Cortex of kidney (tissue), 1 donor: ENCODE measurements at places on chromosomes 5 and 9.

DNA sequence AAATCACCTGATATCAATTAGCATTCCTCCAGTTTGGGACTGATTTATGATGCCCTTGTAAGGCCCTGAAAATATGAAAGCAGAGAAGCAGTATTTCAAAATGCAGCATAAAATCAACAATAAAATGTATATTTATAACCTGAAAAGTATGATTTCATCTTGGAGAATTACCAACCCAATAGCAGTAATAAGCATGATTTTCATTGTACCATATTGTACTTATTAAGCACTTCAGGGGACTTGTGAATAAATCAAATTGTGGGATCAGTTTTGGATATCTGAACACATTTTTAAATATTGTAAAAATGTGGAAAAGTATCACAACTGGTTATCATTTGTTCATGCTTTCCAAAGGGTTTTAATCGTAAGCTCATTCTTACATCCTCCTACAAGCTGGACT, 250.8 kb downstream of the DMRT2 start:
- DNase-seq: no peak

- DNase-seq: no peak
Observed at GRCh38 chr9:123686131-123686828, 243.6 kb downstream of the DENND1A start.

DNA sequence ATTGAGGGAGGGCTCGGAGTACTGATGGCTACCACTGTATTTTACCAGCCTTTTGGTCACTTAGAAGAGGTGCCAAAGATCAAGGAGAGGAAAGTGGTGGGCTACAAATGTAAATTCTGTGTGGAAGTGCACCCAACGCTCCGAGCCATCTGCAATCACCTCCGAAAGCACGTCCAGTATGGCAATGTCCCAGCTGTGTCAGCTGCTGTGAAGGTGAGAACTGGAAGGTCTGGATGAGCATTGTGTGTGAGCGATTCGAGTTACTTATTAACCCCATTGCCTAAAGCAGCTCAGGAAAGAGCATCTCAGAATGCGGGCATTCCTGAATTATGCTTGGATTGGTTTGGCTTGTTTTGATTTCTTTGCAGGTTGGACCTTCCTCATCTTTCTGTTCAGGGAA, 67.5 kb downstream of the ZNF462 start:
- no peak for DNase-seq

DNA sequence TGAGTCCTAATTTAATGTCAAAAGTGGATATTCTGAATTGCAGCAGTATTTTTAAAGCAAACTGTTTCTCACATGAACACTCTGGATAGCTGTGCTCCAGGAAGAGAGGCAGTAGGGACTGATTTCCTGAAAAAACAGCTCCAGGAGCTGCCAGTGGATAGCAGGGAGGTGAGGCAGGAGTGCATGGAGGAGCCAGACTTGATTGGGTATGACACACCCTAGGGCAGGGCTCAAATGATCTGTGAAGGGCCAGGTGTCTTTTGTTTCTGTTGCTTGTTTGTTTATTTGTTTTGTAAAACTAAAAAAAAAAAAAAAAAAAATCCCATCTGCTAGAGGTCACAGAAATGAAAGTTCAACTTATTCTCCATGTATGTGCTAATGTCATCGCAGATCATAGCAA, 83.4 kb downstream of the ADRB2 start:
- DNase-seq: no peak

GRCh38 chr5:32265902-32266301, 46.8 kb downstream of the MTMR12 start:
- no peak for DNase-seq

DNA sequence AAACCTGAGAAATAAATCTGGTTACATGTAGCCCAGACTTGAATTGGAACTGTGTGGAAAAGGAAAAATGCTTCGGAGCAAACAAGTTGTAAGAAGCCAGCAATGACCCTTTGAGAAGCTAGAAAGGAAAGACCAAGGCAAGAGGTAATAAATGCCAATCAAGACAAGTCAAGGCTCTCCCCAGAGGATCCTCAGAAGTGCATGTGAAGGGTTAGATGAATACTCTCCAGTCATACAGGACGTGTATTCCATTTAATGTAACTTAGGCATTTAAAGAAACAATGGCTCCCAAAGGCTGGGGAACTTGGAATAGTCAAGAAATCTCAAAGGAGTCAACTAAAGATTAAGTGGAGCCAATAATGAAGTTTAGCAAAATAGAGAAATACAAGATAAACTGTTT, 36.2 kb downstream of the EPB41L4A start:
- DNase-seq: no peak

DNA sequence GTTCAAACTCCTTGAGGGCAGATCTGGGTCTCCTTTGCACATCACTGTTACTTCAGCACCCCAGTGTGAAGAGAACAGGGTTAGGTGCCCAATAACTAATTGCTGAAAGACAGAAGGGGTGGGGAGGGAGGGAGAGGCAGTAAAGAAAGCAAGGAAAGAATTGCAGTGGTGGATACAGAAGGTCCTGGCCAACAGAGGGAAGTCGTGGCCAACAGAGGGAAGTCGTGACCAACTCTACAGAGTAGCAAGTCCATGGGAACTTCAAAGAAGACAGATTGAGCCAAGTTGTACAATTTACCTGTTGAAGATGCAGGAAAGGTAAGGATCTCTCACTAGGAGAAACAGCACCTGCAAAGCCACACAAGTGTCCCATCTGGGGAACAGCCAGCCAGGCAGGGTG, 27.0 kb downstream of the CCNJL start:
- DNase-seq: no peak

GRCh38 chr5:139877129-139877597, 81.6 kb downstream of the PSD2 start:
- no peak for DNase-seq

GRCh38 chr9:114413861-114414301, 26.1 kb upstream of the AKNA start:
- no peak for DNase-seq

DNA sequence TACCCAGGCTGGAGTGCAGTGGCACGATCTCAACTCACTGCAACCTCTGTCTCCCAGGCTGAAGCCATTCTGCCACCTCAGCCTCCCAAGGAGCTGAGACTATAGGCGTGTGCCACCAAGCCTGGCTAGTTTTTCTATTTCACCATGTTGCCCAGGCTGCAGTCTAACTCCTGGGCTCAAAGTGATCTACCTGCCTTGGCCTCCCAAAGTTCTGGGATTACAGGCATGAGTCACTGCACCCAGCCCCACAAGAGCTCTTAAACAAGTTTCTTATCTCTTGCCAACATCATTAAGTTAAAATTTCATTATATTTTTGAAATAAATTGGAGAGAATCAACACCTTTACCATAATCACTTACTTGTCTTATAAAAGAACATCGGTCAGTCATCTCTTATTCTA, 280.3 kb downstream of the ARHGEF28 start:
- no peak for DNase-seq

DNA sequence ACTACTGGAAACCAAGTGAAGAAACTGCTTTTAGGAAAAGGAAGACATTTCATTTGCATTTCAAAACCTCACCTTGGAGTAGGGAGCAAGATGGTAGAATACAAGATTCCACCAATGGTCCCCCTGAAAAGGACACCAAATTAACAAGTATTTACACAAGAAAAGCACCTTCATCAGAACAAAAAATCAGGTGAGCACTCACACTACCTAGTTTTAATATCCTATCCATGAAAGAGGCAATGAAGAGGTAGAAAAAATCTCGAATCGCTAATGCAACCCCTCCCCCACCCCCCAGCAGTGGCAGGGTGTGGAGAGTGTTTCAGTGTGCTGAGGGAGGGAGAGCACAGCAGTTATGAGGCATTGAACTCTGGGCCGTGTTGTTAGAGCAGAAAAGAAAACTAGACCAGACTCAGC, 1397.0 kb upstream of the C9orf72 start:
- DNase-seq: no peak

GRCh38 chr5:61256474-61256873, 75.6 kb upstream of the ZSWIM6 start:
- DNase-seq: no peak

DNA sequence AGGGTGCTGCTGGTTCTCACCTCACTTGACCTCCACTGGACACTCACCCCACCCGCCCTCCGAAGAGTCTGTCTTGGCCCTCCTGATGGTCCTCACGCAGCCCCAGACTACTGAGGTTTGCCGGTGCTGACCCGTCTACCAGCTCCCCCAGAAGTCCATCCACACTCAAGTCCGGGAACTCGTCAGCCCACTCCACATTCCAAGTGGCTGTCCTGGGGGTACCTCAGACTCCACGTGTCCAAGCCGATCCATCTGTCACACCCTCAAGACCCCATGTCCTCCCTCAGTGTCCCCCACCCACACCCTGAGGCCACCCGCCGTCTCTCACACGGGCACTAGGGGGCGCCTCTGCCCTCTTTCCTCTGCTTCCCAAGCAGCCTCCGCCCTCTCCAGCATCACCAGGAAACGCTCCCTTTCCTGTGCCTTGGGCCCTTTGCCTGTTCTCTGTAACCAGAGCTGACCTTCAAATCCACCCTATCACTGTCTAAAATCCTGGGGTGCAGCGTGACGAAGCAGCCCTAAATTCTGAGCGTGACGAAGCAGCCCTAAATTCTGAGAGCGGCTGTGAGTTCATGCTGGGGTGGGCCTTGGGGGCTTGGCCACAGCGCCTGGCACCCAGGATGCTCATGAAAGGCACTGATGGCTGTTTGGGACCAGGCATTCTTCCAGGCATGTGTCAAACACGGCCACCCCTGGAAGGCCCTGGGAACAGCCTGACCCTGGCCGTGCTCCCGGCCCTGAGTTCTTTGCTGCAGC, 95.7 kb downstream of the KCNT1 start:
- DNase-seq: no peak

GRCh38 chr9:31034311-31034710, 1350.1 kb upstream of the ACO1 start:
- DNase-seq: no peak

DNA sequence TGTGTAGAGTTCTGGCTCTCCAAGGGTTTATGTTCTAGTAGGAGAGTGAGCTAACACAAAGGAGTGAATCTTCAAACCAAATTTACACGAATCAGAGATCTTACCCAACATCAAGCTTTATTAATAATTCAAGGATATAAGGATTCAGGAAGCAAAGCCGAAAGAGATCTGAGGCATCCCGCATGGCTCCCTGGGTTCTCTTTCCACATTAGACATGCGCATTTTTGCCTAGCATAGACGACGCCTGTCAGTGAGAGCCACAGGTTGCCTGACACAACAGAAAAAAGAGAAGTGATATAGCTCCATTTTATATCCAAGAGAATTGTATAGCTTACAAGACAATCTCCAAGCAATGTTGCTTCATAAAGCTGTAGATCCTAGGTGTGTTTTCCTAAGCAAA, 52.6 kb downstream of the ESM1 start:
- DNase-seq: no peak

- no peak for DNase-seq
Observed at GRCh38 chr9:94717761-94718160, 8.7 kb upstream of the AOPEP start.

GRCh38 chr9:126612326-126612812, 1.4 kb upstream of the LMX1B start:
- no peak for DNase-seq

- no peak for DNase-seq
Observed at GRCh38 chr5:147750065-147750464, 32.5 kb downstream of the JAKMIP2 start.

GRCh38 chr9:113416149-113416721, 5.7 kb downstream of the C9orf43 start:
- no peak for DNase-seq

DNA sequence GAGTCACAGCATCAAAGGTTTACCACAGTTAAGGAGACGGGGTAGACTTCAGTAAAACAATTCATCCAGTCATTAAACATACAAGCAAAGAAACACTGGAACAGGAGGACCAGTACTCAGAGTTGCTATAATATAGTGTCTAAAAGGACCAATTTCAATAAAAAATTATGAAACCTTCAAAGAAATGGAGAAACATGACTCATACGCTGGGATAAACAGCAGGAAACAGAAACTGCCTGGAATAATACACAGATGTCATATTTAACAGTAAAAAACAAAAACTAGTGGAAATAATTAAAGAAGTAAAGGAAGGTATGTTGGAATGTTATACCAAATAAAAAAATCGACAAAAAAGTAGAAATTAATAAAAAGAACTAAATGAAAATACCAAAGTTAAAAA, 1075.9 kb downstream of the NR2F1-AS1 start:
- DNase-seq: no peak

- DNase-seq: no peak
Observed at GRCh38 chr9:129596541-129597331, 24.2 kb downstream of the C9orf50 start.

- no peak for DNase-seq
Observed at GRCh38 chr9:34252016-34252415, 73.2 kb downstream of the UBAP1 start.

DNA sequence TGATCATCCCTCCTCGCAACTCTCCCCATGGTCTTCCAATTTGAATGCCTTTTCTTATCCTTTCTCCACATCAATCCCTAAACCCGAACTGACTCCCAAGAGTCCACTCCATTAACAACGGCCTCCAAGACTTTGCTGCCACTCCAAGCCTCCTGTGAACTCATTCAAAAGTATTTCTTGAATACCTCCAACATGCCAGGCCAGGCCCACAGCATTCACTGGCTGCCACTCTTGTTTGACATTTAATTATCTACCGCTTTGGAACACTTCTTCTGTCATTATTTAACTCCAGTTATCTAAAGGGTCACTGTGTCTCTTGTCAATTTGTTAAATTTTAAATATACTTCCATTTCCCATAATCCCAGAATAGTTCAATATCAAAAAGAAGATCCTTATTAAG, 378.9 kb downstream of the EFNA5 start:
- no peak for DNase-seq

GRCh38 chr5:176716320-176716719, 69.0 kb downstream of the TSPAN17 start:
- DNase-seq: no peak

GRCh38 chr9:8188723-8189407, 389.3 kb upstream of the DMAC1 start:
- no peak for DNase-seq
